ENCODE measurements at places on chromosomes 3 and 15. TPM values are rescaled to one million over a fixed set of nuclear protein-coding genes. Genes with fewer than 3 reads are reported as not detected.

- H3K4me1 ChIP-seq, result peaks cover 42% of the 10 kb centered on the region
- no peaks in the 10 kb centered on the region for H3K27me3 ChIP-seq
- H3K27ac ChIP-seq, result peak within 1 kb of the TSS; percentile 100
- H3K4me3 ChIP-seq, result peak within 1 kb of the TSS; percentile 73
Observed at GRCh38 chr3:184337399-184337714, at the start of gene FAM131A. TSS of gene FAM131A (plus strand) at chr3:184337600. CDS start at chr3:184337631, 31 bp downstream.

Gene SERINC4
- polyA plus RNA-seq, result 0.61 TPM

- no peaks in the 10 kb centered on the region for H3K27me3 ChIP-seq
- no peak overlapping the region for H3K4me3 ChIP-seq
- H3K36me3 ChIP-seq, result peaks cover 30% of the 10 kb centered on the region
- no peaks in the 10 kb centered on the region for H3K4me1 ChIP-seq
- H3K27ac ChIP-seq, result no peak overlapping the region
Observed at GRCh38 chr3:196471551-196471950, 32.0 kb downstream of the RNF168 start.

Gene TRIP4
- polyA plus RNA-seq, result 48.3 TPM

Gene LYZL4
- polyA plus RNA-seq, result not detected

DNA sequence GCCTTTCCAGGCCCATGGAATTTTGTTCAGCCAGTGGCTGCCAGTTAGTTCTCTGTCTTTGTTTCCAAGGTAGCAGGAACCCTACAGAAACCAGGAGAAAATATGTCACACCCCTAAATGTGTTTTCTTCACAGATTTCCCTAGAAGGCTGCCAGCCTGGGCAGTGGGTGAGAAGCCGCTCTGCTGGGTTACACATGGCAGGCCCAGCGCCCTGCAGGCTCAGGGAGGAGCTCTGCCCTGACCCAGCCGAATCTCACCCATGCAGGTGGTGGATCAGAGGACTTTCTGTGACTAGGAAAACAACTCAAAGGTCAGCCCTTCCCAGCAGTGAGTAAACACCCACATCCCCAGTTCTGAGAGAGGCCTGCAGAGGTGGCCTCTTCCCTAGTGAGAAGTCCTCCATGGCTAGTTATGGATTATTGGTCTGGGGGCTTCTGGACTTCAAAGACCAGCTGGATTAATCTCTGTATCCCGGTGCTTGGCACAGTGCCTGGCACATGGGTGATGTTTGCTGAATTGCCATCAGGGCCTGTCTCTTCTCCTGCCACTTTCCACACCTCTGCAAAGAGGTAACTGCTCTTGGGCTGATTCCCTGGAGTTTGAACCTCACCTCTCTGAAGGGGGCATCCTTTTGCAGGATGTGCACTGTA lies 34.7 kb upstream of the BDH1 start:
- H3K36me3 ChIP-seq, result no peaks in the 10 kb centered on the region
- no peaks in the 10 kb centered on the region for H3K27me3 ChIP-seq
- H3K27ac ChIP-seq, result no peak overlapping the region
- H3K4me3 ChIP-seq, result no peak overlapping the region
- no peaks in the 10 kb centered on the region for H3K4me1 ChIP-seq

Gene CAPN3
- polyA plus RNA-seq, result 4.4 TPM

Gene CYP1A2
- not detected for polyA plus RNA-seq

DNA sequence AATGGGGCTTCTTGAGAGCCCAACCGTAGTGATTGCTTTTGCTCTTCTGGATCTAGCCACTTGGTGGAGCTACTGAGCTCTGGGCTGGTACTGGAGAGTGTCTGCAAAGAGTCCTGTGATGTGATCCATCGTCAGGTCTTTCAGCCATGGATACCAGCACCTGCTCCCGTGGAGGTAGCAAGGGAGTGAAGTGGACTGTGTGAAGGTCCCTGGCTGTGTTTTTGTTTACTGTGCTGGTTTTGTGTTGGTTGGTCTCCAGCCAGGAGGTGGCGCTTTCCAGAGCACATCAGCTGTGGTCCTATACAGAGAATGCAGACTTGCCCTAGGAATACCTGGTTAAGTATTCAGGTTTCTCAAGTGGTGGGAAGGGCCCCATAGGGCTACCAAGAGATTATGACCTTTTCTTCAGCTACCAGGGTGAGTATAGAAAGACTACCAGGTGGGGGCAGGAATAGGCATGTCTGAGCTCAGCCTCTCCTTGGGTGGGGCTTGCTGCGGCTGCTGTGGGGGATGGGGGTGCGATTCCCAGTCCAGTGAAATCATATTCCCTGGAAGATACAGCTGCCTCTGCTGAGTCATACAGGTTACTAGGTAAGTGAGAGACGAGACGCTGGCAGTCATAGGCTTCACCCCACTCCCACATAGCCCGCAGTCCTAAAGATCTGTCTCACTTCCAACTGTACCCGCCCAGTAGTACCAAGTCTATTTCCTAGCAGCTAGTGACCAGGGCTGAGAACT lies 733.7 kb downstream of the ZNF385D start:
- H3K4me3 ChIP-seq, result no peak overlapping the region
- DNase-seq, result no peak
- no peak overlapping the region for H3K27ac ChIP-seq
- no peaks in the 10 kb centered on the region for H3K4me1 ChIP-seq
- no peaks in the 10 kb centered on the region for H3K36me3 ChIP-seq
- no peaks in the 10 kb centered on the region for H3K27me3 ChIP-seq

Gene SLC51A
- polyA plus RNA-seq, result 22.7 TPM
